ENCODE measurements at places on chromosomes 4 and X. TPM values are rescaled to one million over a fixed set of nuclear protein-coding genes. Genes with fewer than 3 reads are reported as not detected.

The VSIG1 gene
- not detected for total RNA-seq

The SLC9B2 gene
- 18.7 TPM for total RNA-seq

The PHF8 gene
- total RNA-seq = 23.2 TPM

The ARHGAP36 gene
- total RNA-seq = not detected

The TACR3 gene
- total RNA-seq = 0.15 TPM

The EDA2R gene
- total RNA-seq = 2.7 TPM

The TLR2 gene
- 0.13 TPM for total RNA-seq

The ANKRD50 gene
- total RNA-seq = 27.1 TPM

The SERPINA7 gene
- not detected for total RNA-seq

The SHROOM2 gene
- 27.6 TPM for total RNA-seq

The LONRF3 gene
- 10.3 TPM for total RNA-seq

The ZGRF1 gene
- 11.6 TPM for total RNA-seq

The ACSL1 gene
- total RNA-seq = 15.4 TPM

The EGFL6 gene
- total RNA-seq = not detected

The TCEAL6 gene
- not detected for total RNA-seq

The SMIM31 gene
- total RNA-seq = not detected

The CSAG2 gene
- total RNA-seq = not detected

The TLR1 gene
- 0.49 TPM for total RNA-seq

The PDCL2 gene
- 3.0 TPM for total RNA-seq

The TIGD4 gene
- 1.5 TPM for total RNA-seq

The NWD2 gene
- total RNA-seq = not detected
